ENCODE measurements at places on chromosomes 11 and 22.

DNA sequence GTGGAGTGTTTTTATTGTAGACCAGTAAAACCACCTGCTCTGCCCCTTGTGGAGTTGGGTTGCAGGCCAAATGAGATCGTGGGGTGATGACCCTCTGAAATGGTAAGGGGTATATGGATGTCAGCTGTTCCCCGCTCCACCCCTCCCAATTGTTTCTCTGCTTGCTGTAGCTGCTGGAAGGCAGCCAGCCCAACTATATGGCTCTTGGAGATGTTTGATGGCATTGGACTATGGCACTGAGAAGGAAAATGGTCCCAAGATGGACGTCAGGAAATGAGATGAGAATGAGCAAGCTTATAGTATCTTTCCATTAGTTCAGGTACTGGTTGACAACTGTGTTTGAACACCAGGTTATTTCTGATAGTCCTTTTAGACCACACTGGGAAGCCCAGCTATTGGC lies 94.8 kb upstream of the SORL1-AS1 start:
- DNase-seq = no peak

DNA sequence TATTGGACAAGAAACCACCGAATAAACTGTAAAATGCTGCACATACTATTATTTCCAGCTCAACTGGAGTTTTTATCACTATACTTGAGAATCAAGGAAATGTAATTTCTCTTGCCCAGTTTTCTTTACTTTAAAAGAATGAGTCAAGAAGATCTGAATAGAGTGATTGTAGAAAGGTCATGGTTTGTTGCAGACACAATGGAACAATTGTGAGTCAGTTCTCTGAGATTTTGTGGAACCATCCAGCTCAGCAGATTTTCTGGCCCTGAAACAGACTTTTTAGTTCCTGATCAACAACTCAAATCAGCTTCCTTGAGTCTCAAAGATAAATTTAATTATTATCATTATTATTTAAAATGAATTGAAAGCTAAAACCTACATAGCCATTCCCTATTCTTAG lies 1.3 kb downstream of the TCN1 start:
- no peak for DNase-seq

GRCh38 chr11:72391638-72392423 lies 42.5 kb downstream of the CLPB start:
- no peak for DNase-seq

DNA sequence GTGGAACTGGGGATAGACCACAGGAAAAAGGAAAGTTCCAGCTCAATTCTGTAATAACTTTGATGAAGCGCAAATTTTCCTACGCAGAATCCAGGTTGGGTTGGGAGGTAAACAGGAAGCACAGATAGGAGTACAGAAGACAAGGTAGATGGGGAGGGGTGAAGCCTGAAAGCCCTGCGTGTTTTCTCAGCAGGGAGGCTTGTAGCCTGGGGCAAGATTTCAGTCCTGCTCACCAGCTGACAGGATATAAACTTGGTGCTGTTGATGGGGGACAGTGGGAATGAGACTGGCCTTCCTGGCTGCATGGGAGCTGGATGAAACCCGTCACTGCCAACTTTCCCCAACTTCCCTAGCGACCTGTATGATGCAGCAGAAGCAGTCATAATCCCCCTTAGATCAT lies 114.9 kb downstream of the ARHGAP32 start:
- no peak for DNase-seq

GRCh38 chr11:30605036-30605605 lies 19.0 kb upstream of the MPPED2 start:
- no peak for DNase-seq

- peak; percentile 50 for DNase-seq
Observed at GRCh38 chr22:19986410-19987341, 29.9 kb downstream of the ARVCF start.

DNA sequence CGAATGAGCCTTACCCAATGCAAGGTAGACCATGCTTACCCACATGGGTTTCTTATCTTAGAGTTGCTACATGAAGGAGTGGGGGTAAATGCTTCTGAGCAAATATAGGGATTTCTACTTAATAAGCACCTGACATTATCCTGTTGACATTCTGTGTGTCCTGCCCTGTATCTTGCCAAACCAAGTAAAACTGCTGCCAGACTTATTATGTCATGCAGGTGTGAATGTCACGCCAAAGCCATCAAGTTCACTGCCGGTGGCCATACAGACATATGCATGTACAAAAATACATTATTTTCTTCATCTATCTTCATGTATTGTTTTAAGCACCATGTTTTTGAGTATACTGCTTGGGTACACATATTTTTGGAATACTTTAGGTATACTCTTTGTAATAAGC lies 70.2 kb downstream of the NOX4 start:
- no peak for DNase-seq

GRCh38 chr11:36053862-36054261 lies 110.0 kb downstream of the LDLRAD3 start:
- DNase-seq = no peak

DNA sequence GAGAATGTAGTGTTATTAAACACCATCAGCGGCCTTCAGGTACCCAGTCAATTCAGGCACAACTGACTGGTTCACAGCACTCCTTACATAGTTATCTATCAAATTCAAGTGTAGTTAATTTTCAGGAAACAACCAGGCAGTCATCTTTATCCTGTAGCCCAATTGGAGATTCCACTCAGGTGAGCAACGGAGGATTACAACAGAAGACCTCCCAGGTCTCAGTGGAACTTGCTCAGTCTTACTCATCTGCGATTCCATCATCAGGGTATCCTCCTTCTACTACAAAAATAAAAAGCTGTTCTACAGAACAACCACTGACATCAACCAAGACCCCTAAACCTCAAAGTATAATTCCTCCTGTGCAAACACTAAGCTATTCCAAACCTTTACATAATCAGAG lies 39.6 kb downstream of the QSER1 start:
- DNase-seq = no peak

DNA sequence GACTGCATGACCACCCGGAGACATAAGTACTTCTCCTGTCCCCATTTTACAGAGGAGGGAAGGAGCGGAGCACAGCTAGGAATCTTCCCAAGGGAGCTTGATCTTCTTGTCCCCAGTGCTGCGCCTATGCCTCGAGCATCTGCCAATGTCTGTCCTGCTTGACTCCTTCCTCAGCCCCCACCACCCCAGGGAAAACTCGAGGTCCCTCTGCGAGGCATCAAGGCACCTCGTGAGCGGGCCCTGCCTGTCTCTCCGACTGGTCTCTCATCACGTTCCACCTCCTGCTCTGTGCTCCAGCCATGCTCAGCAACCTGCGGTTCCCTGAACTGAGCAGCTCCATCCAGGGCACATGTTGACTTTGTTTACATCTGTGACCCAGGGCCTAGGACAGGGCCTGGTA lies 2.5 kb downstream of the NCF4 start:
- DNase-seq = no peak

DNA sequence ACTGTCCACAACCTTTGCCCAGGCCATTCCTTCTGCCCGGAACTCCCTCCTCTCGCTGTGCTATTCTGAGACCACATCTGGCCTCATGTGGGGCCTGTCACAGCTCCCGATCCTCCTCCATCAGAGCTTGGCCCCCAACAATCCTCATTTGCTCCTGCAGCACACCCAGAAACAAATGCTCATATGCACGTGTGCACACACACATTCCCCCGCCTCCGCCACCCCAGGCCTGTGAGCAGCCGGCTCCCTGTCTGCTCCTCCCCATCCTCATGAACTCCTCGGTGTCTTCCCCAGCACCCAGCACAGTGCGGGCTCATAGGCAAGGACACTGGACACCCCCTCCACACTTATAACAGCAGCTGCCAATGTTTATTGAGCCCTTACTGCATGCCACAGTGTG lies 29.7 kb upstream of the PICK1 start:
- DNase-seq = no peak

DNA sequence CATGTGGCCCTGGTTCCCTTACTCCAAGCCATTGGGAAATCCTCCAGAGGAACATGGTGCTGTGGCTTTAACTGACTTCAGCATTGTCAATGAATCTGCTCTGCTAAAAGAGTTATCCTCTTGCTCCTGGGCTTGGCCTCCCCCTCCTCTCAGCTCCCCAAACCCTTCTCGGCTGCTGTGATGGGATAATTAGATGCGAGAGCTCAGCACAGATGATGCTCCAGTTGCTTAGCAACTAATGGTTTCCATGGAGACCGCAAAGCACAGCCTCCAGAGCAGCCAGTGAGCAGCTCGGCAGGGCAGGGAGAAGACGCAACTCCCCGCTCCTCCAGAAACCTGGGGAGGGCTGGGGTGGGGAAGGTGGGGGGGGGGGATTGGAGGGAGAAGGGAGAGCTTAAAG lies 2.8 kb upstream of the UPK2 start:
- DNase-seq = no peak

- no peak for DNase-seq
Observed at GRCh38 chr22:46735747-46736608, 2.1 kb downstream of the CERK start.
